ENCODE measurements at places on chromosomes 16 and 17. TPM values are rescaled to one million over a fixed set of nuclear protein-coding genes. Genes with fewer than 3 reads are reported as not detected.

TVP23C gene
- 14.5 TPM for total RNA-seq

MFAP4 gene
- not detected for total RNA-seq

IL21R gene
- 0.21 TPM for total RNA-seq

KIF18B gene
- total RNA-seq: 0.24 TPM

CA4 gene
- not detected for total RNA-seq

CCT6B gene
- 0.72 TPM for total RNA-seq

MT1E gene
- 388 TPM for total RNA-seq

PRR15L gene
- total RNA-seq: 3.8 TPM

PLA2G10 gene
- total RNA-seq: not detected

SEPTIN12 gene
- not detected for total RNA-seq

CDT1 gene
- total RNA-seq: 2.1 TPM
